Myometrial cell (primary cell): ENCODE measurements at places on chromosomes 1 and 21. TPM values are rescaled to one million over a fixed set of nuclear protein-coding genes. Genes with fewer than 3 reads are reported as not detected.

RSPO1 gene
- total RNA-seq: 0.18 TPM in 1 of 2 replicates, not detected in the other

NPR1 gene
- total RNA-seq: 4.4 and 6.1 TPM in 2 replicates

SEC16B gene
- total RNA-seq: 2.5 and 5.2 TPM in 2 replicates

TPR gene
- total RNA-seq: 33.1 and 42.1 TPM in 2 replicates

MAGI3 gene
- total RNA-seq: 3.4 and 4.9 TPM in 2 replicates

DMRTA2 gene
- not detected in 2 replicates for total RNA-seq

FAM151A gene
- total RNA-seq: not detected in 2 replicates

BRDT gene
- total RNA-seq: not detected in 2 replicates

CASQ1 gene
- total RNA-seq: not detected in 2 replicates

CD58 gene
- 14.7 and 22.0 TPM in 2 replicates for total RNA-seq

LRRC8C gene
- total RNA-seq: 7.5 and 10.5 TPM in 2 replicates
